ENCODE measurements at places on chromosomes 5 and 9.

- DNase-seq, result no peak
Measured at GRCh38 chr9:90562229-90562628, 80.4 kb downstream of the DIRAS2 start.

DNA sequence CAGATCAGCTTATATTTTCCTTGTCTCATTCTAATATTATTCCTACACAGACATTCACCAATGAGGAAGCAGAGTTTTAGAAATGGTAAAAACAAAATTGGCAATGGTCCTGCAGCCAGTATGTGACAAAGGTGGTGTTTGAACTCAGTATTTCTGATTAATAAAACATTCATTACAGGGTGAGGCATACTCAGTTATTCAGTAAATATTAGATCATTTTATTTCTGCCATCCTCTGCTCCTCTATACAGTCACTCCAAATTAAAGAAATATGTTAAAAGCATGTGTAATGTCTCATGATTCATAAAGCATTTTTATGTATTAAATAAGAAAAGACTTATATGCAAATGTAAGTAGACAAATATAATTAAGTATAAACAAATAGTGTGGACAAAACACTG lies 684.6 kb upstream of the ACO1 start:
- no peak for DNase-seq

DNA sequence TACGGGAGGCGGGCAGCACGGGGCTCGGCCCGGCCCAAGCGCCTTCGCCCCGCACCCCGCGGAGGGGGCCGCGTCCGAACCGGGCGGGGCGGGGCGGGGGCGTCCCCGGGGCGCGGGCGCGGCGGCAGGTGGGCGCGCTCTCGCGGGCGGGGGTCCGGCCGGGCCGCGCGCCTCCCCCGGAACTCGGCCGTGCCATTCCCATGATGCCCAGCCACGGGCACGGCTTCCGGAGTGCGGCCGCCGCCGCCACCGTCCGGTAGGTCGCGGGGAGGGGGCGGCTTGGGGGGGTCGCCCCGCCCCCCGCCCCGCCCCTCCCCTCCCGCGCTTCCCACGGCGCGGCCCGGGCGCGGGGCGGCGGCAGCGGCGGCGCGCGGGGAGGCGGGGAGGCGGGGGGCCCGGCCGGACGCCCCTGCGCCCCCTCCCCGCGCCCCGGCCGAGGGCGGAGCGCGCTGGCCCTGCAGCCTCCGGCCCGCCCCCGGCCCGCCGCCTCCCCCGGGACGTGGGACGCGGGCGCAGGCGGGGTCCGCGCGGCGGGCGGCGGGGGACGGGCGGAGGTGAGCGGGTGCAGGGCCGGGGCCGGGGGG lies at the start of gene PPP1R26:
PPP1R26 (plus strand) TSS at position 314 of the 584 bp plus-strand sequence. CDS start 4,729 bp downstream, outside the sequence.
- peak; percentile 81 for DNase-seq

- DNase-seq, result no peak
Measured at GRCh38 chr5:5063533-5063953, 76.6 kb upstream of the ADAMTS16 start.

GRCh38 chr5:17229313-17229712 lies 11.9 kb downstream of the BASP1 start:
- no peak for DNase-seq

GRCh38 chr9:99400184-99400731 lies 178.2 kb downstream of the SEC61B start:
- no peak for DNase-seq

DNA sequence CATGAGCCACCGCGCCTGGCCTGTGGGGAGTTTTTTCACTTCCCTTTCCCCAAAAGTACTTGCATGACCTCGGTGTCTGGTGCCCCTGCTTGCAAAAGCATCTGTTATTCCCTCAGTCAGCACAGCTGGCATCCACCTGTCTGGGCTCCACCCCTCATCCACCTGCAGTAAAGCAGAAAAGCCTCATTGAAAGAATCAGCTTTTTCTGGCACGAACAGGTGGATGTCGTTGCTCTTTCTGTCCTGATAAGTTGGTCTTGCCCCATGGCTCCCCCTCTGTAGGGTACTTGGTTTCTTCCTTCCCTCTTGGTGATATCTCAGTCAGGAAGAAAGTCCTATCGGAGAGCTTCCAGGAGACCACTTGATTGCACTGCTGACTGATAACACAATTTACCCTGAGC lies 37.4 kb downstream of the WWC1 start:
- no peak for DNase-seq

GRCh38 chr5:68420476-68421344 lies 205.2 kb downstream of the PIK3R1 start:
- DNase-seq, result no peak

- DNase-seq, result no peak
Measured at GRCh38 chr5:50965654-50966375, 299.4 kb downstream of the PARP8 start.

- DNase-seq, result no peak
Measured at GRCh38 chr5:95403996-95404395, 12.8 kb downstream of the FAM81B start.

DNA sequence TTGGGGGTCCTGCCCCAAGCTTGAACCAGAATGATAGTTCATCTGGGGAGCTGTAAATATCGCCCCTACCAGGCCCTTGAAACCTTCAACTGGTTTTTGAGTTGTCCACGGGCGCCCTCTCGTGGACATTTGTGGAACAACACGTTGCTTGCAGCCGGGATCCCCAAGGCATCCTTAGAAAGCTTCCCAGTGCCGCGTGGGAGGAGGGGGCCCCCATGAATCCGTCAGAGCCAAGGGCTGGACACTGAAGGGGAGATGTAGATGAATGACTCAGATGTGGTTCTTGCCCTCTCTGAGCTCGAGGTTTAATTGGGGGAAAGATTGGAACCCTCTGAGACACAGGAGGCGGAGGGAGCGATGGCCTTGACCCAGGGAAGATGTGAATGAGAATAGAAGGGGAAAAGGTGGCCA lies 31.8 kb upstream of the ORM1 start:
- DNase-seq, result peak; percentile 84

DNA sequence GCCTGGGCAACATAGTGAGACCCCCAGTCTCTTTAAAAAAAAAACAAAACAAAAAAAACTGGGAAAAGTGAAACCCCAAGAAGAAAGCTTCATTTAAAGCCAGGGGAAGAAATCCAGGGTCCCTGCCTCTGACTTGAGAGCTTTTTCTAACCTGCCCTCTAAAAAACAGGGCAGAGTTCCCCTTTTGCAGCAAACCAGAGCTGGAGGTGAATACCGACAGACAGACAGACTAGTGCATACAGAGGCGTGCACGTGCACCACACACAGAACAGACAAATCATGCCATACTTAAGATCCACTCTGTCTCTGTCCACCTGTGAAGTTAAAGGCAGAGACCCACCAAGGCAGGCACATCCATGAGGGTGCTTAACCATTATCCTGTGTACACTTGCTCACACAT lies 11.7 kb upstream of the AQP3 start:
- no peak for DNase-seq

GRCh38 chr9:133572821-133573361 lies 36.3 kb downstream of the FAM163B start:
- DNase-seq, result peak; percentile 82

- DNase-seq, result no peak
Measured at GRCh38 chr5:148937830-148938521, 111.6 kb downstream of the ADRB2 start.

DNA sequence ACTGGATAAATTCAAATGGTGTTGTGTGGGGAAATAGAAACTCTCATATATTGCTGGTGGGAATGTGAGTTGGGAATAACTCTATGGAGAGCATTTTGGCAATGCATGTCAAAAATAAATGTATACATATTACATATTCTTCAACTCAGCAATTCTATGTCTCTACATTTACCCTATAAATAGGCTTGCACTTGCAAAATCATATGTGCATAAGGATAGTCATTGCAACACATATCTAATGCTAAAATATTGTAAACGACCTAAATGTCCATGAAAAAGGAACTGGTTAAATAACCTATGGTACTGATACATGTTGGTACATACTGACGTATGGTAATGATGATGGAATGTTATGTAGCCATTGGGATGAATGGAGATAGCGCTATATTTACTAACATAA lies 94.5 kb upstream of the CHD1 start:
- DNase-seq, result no peak

DNA sequence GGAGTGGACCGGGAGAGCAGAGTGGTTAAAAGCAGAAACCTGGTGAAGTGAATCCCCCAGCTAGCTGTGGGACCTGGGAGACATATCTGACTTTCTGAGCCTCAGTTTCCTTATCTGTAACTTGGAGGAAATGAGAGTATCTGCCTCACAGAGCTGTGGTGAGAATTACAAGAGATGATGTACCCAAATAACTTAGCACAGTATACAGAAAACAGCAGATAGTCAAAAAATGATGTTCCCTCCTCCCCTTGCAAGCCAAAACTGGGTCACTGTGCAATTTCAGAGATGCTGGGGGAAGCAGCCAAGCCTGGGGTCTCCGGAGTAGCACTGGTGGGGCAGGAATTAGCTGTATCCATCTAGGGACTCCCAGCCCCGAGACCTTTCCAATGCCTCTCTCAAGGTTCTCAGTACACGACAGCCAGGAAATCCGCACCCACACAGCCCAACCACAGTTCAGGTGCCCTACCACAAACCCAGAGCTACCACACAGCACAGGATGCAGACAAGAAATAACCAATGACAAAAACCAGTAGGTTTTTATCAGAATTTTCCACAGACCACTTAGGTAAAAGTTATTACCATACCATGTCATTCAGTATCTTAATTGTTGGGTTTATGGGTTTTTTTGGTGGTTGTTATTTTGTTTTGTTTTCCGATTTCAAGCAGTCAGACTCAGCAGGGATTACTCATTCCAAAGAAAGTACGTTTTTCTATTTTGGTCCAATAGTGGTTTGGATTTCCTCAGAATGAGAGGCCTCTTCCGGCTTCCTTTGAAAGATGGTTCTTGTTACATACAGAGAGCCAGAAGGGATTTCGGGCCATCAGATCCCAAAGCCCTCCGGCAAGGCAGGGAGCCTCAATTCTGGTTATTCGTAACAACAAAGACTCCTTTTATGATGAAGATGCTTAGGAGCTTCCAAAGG lies 4.9 kb upstream of the HRH2 start:
- no peak for DNase-seq

GRCh38 chr9:2096376-2096970 lies 81.3 kb downstream of the SMARCA2 start:
- no peak for DNase-seq

GRCh38 chr9:2125906-2126305 lies 110.8 kb downstream of the SMARCA2 start:
- no peak for DNase-seq

- DNase-seq, result no peak
Measured at GRCh38 chr9:137044502-137045177, 1.3 kb downstream of the NPDC1 start.

DNA sequence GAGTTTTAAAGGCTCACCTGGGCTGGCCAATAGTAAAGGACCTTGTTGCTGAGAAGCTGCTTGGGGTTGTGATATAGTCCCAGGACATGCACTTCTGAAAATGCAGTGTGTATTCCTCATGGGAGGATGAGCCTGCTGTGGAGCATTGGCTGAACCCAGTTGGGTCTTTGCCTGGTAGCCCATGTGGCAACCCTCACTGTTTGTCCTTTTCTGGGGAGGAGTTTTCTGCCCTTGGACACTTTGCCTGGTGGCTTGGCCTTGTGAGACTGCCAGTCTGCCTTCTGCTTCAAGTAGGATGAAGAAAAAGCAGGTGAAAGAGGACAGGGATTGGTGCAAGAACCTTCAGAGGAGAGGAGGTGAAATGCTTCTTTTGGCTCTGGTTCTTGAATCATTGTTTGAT lies 4.0 kb downstream of the TENT4A start:
- no peak for DNase-seq

DNA sequence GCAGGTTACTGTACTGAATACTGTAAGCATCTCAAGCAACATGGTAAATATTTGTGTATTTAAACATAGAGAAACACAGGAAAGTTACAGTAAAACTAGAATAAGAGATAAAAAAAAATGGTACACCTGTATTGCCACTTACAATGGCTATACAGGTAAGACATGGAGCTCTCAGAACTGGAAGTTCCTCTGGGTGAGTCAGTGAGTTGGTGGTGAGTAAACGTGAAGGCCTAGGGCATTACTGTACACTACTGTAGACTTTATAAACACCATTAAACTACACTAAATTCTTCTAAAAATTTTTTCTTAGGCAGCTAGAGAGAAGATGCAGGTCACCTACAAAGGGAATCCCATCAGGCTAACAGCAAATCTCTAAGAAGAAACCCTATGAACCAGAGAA lies 872.9 kb downstream of the TAF11L14 start:
- no peak for DNase-seq

DNA sequence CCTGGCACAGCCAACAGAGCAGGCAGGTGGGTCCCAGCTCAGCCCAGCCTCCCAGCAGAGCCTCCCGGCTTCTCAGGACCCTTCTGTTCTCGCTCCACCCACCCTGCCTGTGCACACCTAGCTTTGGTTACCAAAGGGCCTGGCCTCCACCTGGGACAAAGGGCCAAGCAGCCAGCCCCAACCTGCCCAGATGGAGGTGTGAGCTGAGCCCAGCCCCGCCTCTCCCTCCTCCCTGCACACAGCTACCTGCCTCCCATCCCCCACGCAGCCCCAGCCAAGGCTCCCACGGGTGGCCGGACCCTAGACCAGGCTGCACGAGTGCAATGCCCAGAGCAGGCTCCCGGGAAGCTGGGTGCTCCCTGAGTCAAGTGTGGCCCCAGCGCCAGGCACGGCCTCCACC lies 5.6 kb downstream of the TPRN start:
- no peak for DNase-seq

DNA sequence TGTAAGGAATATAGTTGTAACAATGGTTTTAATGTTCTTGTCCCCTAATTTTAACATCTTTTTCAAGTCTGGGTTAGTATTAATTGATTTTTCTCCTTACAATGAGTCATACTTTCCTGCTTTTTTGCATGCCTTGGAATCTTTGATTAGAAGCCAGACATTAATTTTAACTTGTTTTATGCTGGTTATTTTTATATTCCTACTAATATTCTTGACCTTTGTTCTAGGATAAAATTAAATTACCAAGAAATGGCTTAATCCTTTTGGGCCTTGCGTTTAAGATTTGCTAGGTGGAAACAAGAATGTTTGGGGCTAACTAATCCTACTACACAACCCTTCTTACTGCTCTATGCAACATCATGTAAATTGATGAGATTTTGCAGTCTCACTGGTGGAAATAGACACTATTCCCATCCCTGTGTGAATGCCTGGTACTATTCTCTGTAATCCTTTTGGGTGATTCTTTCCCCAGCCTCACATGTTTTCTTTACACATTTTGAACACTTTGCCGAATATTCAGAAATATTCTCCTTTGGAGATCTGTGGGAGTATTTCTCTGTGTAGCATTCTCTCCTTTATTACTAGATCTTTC lies 47.2 kb downstream of the ZCCHC7 start:
- no peak for DNase-seq

DNA sequence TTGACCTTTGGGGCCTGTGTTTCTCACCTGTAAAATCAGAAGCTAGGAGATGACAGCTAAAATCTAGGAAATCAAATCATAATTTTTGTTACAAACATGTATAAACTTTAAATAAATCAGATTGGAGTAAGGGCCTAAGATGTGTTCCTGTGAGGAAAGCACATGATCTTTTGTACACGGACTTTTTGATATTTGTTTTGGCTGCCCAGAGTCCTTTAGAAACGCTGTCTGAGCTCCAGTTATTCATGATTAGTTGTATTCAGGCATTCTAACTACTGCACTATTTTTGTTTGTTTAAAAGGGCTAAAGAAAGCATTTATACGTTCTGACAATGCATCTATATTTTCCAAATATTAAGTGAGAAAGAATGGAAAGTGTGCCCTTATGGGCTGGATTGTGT lies 94.8 kb downstream of the HCN1 start:
- no peak for DNase-seq

- no peak for DNase-seq
Measured at GRCh38 chr5:71695595-71695994, 23.5 kb upstream of the CARTPT start.
